ENCODE measurements at places on chromosomes 6 and 20.

GRCh38 chr6:45486736-45487135 is 109.0 kb upstream of the SUPT3H start:
- peak; percentile 44 for DNase-seq

- no peak for DNase-seq
Measured at GRCh38 chr6:40334496-40335270, 252.5 kb downstream of the LRFN2 start.

- no peak for DNase-seq
Measured at GRCh38 chr6:12586721-12587480, 129.7 kb upstream of the PHACTR1 start.

DNA sequence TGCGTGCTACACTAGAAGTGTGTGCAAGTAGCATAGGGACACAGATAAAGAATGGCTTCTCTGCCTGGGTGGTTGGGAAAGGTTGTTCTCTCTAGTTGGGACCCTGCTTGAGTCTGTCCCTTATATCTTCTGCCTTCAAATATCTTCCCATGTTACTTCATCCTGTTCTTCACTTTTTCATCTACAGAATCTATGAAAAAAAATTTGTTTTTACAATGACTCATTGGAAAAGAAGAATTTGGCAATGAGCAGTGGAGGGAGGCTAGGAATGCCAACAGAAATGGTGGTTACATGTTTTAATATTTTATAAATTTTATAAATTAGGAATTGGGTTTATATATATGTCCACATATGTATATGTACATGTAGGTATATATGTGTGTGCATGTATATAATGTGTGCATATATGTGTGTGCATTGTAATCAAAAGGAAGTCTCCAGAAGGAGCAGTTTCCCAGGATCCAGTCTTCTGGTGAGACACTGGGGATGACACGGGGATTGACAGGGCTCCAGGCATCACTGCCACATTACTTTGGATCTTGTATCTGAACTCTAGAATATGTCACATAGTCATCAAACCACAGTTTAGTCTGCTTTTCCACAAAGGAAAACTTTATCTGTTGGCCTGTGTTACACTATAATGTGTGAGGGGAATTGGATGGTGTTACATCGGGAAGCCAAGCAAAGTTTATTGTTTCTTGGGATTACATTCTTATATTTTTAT is 75.3 kb upstream of the RIPOR2 start:
- no peak for DNase-seq

DNA sequence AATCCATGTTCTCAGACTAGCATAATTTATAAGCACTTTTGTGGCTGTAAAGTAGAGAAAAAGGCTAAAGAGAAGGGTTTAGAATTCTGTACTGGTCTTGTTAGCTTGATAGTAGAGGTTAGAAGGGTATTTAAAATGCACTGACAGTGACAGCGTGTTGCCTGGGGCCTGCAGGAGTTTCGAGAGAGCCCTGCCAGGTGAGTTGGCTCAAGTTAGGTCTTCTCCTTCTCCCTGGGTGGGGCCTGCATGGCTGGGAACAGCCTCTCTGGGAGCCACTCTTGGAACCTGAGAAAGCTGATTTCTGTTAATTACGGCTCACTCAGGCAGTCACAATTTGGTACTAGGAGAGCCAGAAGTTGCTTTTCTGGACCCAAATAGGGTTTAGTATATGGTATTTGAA is 103.7 kb downstream of the ARID1B start:
- DNase-seq, result no peak
